Motor neuron (in vitro differentiated cells): ENCODE measurements at places on chromosomes 12 and 14. TPM values are rescaled to one million over a fixed set of nuclear protein-coding genes. Genes with fewer than 3 reads are reported as not detected.

INHBE gene
- total RNA-seq: 0.27 and 0.41 TPM in 2 replicates

GPD1 gene
- 0.58 and 0.68 TPM in 2 replicates for total RNA-seq

SERPINA12 gene
- not detected in 2 replicates for total RNA-seq

TRIP11 gene
- total RNA-seq: 15.5 and 16.8 TPM in 2 replicates

OASL gene
- total RNA-seq: 0.59 and 0.93 TPM in 2 replicates

FOXN4 gene
- total RNA-seq: 0.23 TPM in 1 of 2 replicates, not detected in the other

SLC5A8 gene
- total RNA-seq: not detected in 2 replicates

TAS2R30 gene
- 3.7 and 4.6 TPM in 2 replicates for total RNA-seq

RNASE7 gene
- 0.40 and 0.69 TPM in 2 replicates for total RNA-seq

DHRS7 gene
- total RNA-seq: 44.2 and 48.0 TPM in 2 replicates

TMEM63C gene
- 18.8 and 21.3 TPM in 2 replicates for total RNA-seq

TAS2R42 gene
- not detected in 2 replicates for total RNA-seq

OLR1 gene
- 0.13 TPM in 1 of 2 replicates, not detected in the other for total RNA-seq

SRGAP1 gene
- total RNA-seq: 10.3 and 11.4 TPM in 2 replicates

ANKRD33 gene
- not detected in 2 replicates for total RNA-seq

HCAR1 gene
- 0.15 and 0.16 TPM in 2 replicates for total RNA-seq

CARMIL3 gene
- total RNA-seq: 44.7 and 49.3 TPM in 2 replicates

MYH7 gene
- 0.14 and 0.19 TPM in 2 replicates for total RNA-seq

CCDC38 gene
- total RNA-seq: 0.93 and 2.4 TPM in 2 replicates
